NCI-H2081 treated with DMSO at 0.1 percent for 48 hours (cell line): ENCODE measurements at places on chromosomes 13 and 19.

- no peak for DNase-seq
Measured at GRCh38 chr13:78372581-78372980, 230.8 kb downstream of the POU4F1 start.

GRCh38 chr13:41356786-41357185 lies 45.7 kb downstream of the NAA16 start:
- no peak for DNase-seq

- no peak for DNase-seq
Measured at GRCh38 chr13:99012539-99012938, 34.7 kb upstream of the DOCK9 start.

GRCh38 chr19:47375694-47376588 lies 26.8 kb downstream of the DHX34 start:
- no peak for DNase-seq

- DNase-seq: no peak
Measured at GRCh38 chr13:80262051-80262695, 78.8 kb downstream of the SPRY2 start.

DNA sequence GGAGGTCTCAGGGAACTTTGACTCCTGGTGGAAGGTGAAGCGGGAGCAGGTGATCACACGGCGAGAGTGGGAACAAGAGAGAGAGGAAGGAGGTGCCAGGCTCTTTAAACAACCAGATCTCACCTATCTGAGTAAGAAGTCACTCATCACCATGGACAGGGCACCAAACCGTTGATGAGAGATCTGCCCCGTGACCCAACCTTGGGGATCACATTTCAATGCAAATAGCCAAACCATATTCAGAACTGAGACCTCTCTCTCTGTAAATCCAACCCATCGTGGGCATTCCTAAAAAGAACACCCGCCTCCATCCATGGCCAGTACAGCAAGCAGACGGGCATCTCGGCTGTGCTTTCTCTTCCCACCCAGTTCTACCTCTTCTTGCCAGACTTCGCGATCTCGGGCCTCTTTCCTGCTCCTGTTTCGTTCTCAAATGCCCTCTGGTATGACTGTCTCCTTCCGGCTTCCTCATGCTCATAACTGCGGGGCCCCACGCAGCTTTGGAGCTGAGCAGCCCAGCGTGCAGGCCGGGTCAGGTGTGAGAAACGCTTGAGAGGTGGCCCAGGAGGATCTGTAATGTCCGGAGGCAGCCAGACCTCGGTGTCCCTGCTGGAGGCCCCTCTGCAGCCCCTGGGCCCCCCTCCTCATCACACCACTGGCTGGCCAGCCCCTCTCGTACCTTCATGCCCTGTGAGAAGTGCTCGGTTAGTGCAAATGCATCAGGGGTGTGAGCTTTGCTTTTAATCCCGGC lies 97.0 kb upstream of the GPR183 start:
- DNase-seq: no peak

- DNase-seq: no peak
Measured at GRCh38 chr13:27432611-27433210, 8.3 kb downstream of the GTF3A start.

GRCh38 chr19:18254546-18255503 lies 19.4 kb downstream of the IQCN start:
- no peak for DNase-seq

GRCh38 chr19:46818812-46819211 lies 30.4 kb upstream of the SLC1A5 start:
- DNase-seq: no peak

- DNase-seq: no peak
Measured at GRCh38 chr13:73922493-73923393, 211.5 kb downstream of the KLF12 start.

GRCh38 chr19:5586300-5587070 lies 18.7 kb upstream of the TINCR start:
- DNase-seq: no peak

DNA sequence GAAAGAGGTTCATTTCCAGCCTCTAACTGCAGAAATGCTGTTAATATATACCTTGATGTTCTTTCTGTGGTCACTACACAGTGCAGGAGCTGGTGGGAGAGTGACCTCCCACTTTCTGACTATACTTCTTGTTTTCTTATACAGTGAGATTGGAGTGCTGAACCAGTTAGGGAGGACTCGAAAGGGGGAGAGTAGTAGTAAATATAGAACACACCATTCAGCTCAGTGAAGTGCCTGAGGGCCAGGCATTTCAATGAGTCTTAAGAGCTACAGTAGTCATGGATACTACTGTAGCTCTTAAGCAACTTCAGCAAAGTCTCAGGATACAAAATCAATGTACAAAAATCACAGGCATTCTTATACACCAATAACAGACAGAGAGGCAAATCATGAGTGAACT lies 372.9 kb downstream of the MTUS2 start:
- no peak for DNase-seq

- DNase-seq: no peak
Measured at GRCh38 chr13:20567881-20568528, 1.0 kb downstream of the IFT88 start.

DNA sequence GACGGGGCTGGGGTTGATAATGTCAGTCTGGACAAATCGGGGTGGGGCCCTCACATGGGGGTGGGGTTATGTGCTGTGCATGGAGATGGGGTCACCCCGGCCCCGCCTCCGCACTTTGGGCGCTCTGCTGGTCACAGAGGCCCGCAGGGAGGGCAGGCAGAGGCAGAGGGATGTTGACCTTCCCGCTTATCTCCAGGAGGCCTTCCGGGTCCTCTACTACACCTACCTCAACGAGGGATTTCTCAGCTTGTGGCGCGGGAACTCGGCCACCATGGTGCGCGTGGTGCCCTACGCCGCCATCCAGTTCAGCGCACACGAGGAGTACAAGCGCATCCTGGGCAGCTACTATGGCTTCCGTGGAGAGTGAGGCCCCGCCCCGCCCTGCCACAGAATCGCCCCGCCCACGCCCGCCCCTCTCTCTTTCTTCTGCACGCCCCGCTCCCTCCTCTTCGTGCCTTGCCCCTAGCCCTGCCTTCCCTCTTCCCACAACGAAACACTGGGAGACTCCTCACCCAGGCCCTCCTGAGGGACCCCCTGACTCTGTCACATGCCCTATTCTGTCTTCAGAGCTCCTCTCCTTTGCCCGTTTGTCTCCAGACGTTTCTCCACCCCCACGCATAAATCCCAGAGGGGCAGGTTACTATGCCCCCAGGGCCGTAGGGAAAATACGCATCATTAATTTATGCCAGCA lies 32.8 kb downstream of the TMEM161A start:
- DNase-seq: no peak

GRCh38 chr19:10078329-10078728 lies 7.8 kb upstream of the SHFL start:
- DNase-seq: no peak
